Fibroblast of skin of scalp (primary cell): ENCODE measurements at places on chromosomes 4 and X.
A peak's percentile ranks its signal among the peaks of the same experiment; 100 is the strongest.

- no peak for DNase-seq
Measured at GRCh38 chr4:60562334-60562733, 637.8 kb upstream of the ADGRL3 start.

- no peak for DNase-seq
Measured at GRCh38 chr4:114509340-114509739, 89.3 kb upstream of the UGT8 start.

DNA sequence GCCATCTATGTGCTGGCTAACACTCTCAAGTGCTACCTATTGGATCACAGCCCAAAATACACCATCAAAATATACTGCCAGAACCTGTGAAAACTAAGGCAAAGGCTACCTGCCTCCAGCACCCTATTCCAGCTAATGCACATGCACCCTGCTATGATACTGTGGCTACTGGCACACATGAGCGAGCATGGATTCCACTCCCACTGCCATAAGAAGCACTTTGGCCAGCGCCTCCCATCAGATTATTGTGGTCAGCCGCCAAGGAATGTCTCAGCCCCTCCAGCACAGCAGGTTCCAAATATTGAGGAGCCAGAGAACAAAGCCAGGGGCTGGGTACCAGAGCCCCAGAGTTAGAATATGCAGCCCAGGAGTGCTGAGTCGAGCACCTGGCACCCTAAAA is 32.5 kb upstream of the TMPRSS11F start:
- DNase-seq = no peak

DNA sequence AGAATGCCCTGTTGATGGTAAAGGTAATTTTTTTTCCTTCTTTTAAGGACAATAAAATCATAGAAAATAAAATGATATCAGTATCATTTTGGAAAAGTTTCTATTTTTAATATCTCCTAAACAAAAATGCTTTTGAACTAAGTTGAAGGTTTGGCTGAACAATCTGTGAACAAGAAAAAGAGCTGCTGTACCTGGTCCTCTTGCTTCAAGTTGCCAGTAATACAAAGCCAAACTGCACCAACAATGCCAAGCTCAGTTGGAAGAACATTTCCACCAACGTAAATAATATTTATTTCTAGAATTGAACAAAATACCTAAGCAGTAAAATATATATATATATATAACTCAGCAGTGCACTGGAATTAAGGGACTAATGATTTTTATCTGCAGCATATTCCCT is 132.8 kb downstream of the CAMK2D start:
- DNase-seq = no peak

- DNase-seq = no peak
Measured at GRCh38 chrX:44392767-44393166, 49.3 kb upstream of the EFHC2 start.

DNA sequence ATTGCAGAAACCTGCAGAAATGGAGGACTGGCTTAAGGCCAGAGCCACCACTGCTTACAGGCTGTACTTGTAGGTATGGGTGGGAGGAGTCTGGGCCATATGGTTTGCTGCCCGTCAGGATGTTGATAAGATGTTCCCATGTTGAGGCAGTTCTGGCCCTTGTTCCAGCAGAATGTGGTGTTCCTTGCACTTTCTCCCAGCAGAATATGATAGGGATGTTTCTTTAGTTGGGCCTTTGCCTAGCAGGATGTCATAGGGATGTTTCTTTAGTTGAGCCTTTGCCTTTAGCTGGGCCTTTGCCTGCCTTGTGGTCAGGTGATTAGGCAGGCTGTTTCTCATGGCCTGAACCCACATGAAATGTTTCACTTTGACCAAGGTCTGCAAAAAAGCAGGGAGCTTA is 139.1 kb upstream of the PAQR3 start:
- DNase-seq = no peak

- DNase-seq = peak; percentile 15
Measured at GRCh38 chr4:47490550-47490949, 5.5 kb downstream of the ATP10D start.

DNA sequence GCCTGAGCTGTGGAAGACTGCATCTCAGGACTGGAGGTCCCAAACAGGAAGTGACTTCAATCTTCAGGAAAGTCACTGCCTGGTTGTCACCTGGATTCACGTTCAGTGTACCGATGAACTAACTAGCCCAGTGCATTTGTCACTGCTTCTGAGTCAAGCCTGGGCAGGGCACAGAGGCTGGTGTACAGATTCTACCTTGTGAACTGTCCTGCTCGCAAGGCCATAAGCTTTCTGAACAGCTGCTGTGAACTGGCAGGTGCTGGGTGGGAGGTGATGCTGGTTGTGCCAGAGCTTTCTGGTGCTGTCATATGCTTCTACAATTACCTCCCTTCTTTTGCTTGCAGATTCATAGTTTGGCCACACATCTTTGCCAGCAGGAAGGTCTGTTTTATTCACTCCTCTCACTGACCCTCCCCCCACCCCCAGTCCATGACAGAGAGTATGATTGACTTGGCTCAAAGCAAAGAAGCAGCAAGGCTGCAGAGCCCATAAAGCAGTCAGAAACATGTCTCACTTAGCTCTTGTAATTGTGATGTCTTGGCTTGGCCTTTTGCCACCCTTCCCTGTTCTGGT is 40.5 kb downstream of the ZCCHC12 start:
- DNase-seq = no peak

DNA sequence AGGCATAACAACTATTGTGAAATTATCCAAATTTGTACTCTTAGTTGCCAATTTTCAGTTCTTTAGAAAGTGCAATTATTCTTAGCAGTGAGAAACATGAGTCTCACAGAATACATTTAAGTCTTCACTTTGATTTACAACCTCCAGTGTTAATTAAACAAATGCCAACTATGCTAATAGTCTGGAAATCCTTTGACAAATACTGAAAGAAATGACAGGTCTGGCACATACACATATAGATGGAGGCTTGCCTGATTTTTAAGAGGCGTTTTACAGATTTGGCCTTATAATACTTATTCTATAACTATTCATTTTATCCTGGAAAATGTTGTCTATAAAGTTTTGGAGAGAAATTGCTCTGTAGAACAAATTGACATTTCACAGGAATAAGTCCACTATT is 320.1 kb downstream of the TRIML1 start:
- DNase-seq = no peak

- DNase-seq = no peak
Measured at GRCh38 chrX:152907084-152907651, 9.3 kb downstream of the ZNF185 start.
